ENCODE measurements at places on chromosomes 6 and 20.

DNA sequence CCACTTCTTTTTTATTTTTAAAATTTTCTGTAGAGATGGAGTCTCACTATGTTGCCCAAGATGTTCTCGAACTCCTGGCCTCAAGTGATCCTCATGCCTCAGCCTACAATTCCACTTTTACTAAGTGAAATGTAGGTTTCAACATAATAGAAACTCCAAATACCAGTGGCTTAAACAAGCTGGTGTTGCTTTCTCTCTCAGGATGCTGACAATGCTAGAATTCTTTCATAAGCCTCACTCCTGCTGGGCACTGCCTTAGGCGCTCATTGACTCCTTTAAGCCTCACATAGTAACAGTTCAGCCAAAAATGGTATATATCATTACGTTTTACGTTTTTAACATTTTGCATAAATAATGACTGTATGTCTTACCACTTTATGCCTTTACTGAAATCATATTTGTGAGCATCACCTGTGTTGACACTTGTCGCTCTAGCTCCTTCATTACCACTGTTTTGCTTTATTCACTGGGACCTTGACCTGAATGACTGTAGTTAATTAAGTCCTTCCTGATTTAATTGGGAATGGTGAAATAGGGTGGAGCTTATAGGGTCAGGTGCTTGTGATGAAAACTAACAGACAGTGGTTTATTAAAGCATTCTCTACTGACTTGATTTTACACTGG lies 3.9 kb upstream of the CST9 start:
- no peak for DNase-seq

DNA sequence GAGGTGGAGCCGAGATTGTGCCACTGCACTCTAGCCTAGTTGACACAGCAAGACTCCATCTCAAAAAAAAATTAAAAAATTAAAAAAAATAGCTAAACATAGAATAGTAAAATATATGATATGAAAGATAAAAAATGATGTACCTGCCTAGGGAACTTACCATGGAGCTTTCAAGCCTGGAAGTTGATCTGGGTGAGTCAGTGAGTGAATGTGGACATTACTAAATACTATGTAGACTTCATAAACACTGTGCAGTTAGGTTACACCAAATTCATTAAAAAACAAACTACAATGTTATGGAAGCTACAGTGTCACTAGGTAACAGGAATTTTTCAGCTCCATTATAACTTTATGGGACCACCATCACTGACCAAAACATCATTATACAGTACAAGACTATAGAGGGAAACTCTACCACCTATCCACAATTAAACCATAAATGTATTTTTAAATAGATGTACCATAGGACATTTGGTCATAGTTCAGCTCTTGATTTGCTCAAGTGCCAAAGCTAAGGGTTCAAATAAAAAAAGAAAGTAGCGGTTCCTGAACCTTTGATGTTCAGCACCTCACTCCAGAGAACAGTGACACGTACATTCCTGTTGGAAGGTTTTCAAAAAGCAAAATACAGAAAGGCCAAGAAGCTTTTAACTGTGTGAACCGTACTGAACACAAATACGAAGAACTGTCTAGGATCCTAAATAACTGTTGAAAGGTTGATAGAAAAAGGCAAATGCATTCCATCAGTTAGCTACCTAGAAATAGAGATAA lies 52.4 kb upstream of the SPDEF start:
- no peak for DNase-seq

- DNase-seq: peak; percentile 6
Measured at GRCh38 chr6:40550202-40551101, 36.7 kb downstream of the LRFN2 start.

DNA sequence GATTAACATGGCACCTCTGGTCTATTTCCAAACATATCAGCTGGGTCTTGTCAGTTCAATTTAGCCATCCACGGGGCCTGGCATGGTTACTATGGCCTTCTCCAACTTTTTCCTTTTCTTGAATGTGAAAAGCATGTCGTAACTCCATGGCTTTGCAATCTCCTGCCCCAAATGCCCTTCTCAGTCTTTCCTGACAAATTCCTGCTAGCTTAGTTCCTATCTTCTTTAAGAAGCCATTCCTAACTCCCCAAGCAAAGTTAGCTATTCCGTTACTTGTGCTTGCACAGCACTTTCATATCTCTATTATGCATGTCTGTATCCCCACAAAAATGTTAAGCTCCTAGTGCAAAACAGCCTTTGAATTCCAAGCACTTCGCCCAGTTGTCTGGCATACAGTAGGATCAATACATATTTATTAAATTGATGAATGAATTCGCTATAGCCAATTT lies 105.6 kb downstream of the AIG1 start:
- DNase-seq: peak; percentile 78

GRCh38 chr20:41231136-41231535 lies 86.4 kb downstream of the ZHX3 start:
- DNase-seq: no peak

GRCh38 chr6:168043848-168044415 lies 35.1 kb downstream of the FRMD1 start:
- DNase-seq: no peak

GRCh38 chr6:114453737-114454276 lies 111.0 kb upstream of the HS3ST5 start:
- DNase-seq: no peak

- DNase-seq: no peak
Measured at GRCh38 chr20:11246251-11246775, 572.5 kb upstream of the JAG1 start.

- DNase-seq: no peak
Measured at GRCh38 chr6:79076160-79076559, 1.9 kb downstream of the PHIP start.

DNA sequence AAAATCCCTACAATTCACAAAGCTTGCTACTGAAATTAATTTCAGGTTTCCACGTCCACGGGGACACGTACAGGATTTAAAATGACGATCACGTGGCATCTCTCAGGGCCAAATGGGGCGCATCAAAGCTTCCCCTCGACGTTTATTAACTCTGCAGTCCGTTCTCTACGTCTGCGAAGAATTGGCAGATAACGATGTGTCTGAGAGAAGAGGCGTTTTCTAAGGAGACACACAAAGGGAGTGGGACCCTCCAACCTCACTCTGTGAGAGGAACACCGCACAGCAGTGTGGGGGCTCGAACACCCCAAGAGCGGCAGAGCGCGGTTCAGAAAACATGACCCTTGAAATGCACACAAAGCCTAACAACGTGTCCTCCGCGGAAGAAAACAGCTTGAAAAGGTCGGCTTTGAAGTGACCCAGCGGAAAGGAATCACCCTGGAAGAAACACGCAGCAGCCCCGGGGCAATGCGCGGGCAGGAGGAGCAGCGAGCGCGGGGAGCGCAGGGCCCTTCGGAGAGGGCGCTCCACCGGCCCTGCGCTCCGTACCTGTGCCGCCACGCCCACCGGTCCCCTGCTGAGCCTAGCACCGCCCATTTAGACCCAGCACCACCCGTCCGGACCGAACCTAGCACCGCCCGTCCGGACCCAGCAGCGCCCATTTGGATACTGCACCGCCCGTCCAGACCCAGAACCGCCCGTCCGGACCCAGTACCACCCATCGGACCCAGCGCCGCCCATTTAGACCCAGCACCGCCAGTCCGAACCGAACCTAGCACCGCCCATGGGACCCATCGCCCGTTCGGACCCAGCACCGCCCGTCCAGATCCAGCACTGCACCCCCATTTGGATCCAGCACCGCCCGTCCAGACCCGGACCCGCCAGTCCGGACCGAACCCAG lies 1.1 kb upstream of the AFDN start:
- DNase-seq: no peak

DNA sequence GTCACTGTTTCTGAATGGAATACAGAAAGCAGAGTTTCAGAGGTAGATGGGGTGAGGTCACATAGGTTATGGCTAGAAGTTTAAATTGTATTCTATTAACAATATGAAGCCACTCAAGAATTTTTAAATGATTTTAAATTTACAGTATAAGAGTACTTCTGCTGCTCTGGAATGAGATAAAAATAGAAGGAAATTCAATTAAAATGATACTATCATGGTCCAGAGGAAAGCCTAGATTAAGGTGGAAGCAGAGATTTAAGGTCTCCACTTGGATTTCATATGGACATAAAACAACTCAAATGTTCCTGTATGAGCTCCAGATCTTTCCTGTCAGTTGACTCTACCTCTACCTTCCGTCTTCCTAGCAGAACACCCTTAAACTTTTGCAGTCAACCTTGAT lies 68.6 kb downstream of the REV3L start:
- no peak for DNase-seq

DNA sequence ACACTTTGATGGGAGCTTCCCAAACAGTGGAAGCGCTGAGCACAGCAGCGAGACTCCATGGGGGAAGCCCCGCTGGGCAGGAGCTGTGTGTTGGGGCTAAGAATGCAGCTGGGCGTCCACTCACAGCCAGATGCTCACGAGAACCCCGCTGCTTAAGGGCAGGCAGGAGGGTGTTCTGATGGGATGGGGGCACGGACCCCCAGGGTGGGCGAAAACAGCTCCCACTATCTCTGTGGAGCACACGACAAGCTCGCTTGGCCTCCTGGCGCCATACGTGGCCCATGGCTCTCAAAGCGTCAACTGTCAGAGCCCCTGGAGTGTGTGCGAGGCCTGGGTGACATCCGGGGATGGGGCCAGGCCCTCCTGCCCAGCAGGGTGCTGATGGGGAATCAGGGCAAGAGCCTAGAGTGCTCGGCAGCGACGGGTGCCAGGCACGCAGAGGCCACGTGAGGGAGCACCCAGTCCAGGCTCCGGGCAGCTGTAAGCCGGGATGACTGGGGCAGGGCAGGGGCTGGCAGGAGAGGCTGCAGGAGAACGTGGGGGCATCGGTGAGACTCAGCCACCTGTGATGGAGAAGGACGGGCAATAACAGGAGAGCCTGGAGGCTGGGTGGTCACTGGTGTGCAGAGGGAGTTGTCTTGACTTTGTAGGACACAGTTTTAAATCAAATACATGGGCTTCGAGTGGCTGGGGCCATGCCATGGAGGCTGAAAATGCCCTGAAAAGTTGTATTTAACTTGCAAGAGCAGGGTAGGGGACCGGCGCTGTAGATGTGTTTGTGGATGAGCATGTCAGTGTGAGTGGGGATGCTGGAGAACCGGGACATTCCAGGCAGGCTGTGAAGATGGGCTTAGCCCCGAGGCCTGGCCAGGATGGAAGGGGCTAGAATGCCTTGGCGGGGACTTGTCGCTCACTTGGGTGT lies 27.3 kb downstream of the PYGB start:
- no peak for DNase-seq

- DNase-seq: peak; percentile 35
Measured at GRCh38 chr6:44966449-44967092, 361.6 kb upstream of the RUNX2 start.

- no peak for DNase-seq
Measured at GRCh38 chr20:62839261-62839660, 22.4 kb downstream of the TCFL5 start.
